Karpas-422 (cell line): ENCODE measurements at places on chromosomes 4 and X. TPM values are rescaled to one million over a fixed set of nuclear protein-coding genes. Genes with fewer than 3 reads are reported as not detected.

TRIM60 gene
- not detected in 2 replicates for total RNA-seq

RASL11B gene
- not detected in 2 replicates for total RNA-seq

ELF4 gene
- 29.1 and 31.7 TPM in 2 replicates for total RNA-seq

SPANXC gene
- not detected in 2 replicates for total RNA-seq

TSPAN7 gene
- not detected in 2 replicates for total RNA-seq

BRS3 gene
- total RNA-seq, result not detected in 2 replicates

AMOT gene
- total RNA-seq, result not detected in 2 replicates

TSPAN5 gene
- total RNA-seq, result 0.15 and 0.18 TPM in 2 replicates

PTPN13 gene
- total RNA-seq, result 0.14 TPM in 1 of 2 replicates, not detected in the other

CETN2 gene
- 16.8 and 24.1 TPM in 2 replicates for total RNA-seq

LANCL3 gene
- not detected in 2 replicates for total RNA-seq

TRAM1L1 gene
- not detected in 2 replicates for total RNA-seq

GPRASP1 gene
- 2.4 and 2.7 TPM in 2 replicates for total RNA-seq

DGAT2L6 gene
- total RNA-seq, result not detected in 2 replicates

FOXP3 gene
- 0.07 TPM in 1 of 2 replicates, not detected in the other for total RNA-seq

CCDC158 gene
- total RNA-seq, result not detected in 2 replicates

EGFL6 gene
- not detected in 2 replicates for total RNA-seq

HNRNPH2 gene
- total RNA-seq, result 34.8 and 55.4 TPM in 2 replicates

FAM199X gene
- total RNA-seq, result 12.2 and 26.8 TPM in 2 replicates

CFP gene
- 0.11 and 0.54 TPM in 2 replicates for total RNA-seq

USP17L17 gene
- total RNA-seq, result not detected in 2 replicates

PDGFRA gene
- not detected in 2 replicates for total RNA-seq

AIMP1 gene
- total RNA-seq, result 26.7 and 38.7 TPM in 2 replicates

GAGE2A gene
- not detected in 2 replicates for total RNA-seq

SCOC gene
- 12.2 and 41.8 TPM in 2 replicates for total RNA-seq

USP27X gene
- total RNA-seq, result not detected in 2 replicates

GATA1 gene
- total RNA-seq, result not detected in 2 replicates

TEX13B gene
- total RNA-seq, result not detected in 2 replicates

RBMX2 gene
- 16.0 and 30.0 TPM in 2 replicates for total RNA-seq

TMPRSS11D gene
- total RNA-seq, result not detected in 2 replicates

NUP62CL gene
- total RNA-seq, result 18.3 and 21.2 TPM in 2 replicates
